Naive thymus-derived CD4-positive, alpha-beta T cell (primary cell): ENCODE measurements at places on chromosomes 2 and 18. TPM values are rescaled to one million over a fixed set of nuclear protein-coding genes. Genes with fewer than 3 reads are reported as not detected.

GPR45 gene
- total RNA-seq = not detected

- no peaks in the 10 kb centered on the region for H3K36me3 ChIP-seq
- DNase-seq = no peak
- H3K27me3 ChIP-seq = no peaks in the 10 kb centered on the region
- H3K4me3 ChIP-seq = no peak overlapping the region
- no peak overlapping the region for H3K27ac ChIP-seq
These were observed 166.4 kb upstream of the FANCL start for GRCh38 chr2:58407487-58407886.

GRCh38 chr2:152627351-152627957 lies 89.8 kb downstream of the PRPF40A start:
- no peak overlapping the region for H3K27ac ChIP-seq
- H3K4me3 ChIP-seq = no peak overlapping the region
- no peaks in the 10 kb centered on the region for H3K36me3 ChIP-seq
- no peaks in the 10 kb centered on the region for H3K27me3 ChIP-seq

GRCh38 chr2:119323459-119323858 lies 43.2 kb downstream of the C2orf76 start:
- DNase-seq = no peak
- no peaks in the 10 kb centered on the region for H3K4me1 ChIP-seq
- no peak overlapping the region for H3K27ac ChIP-seq
- no peaks in the 10 kb centered on the region for H3K36me3 ChIP-seq
- H3K4me3 ChIP-seq = no peak overlapping the region

DNA sequence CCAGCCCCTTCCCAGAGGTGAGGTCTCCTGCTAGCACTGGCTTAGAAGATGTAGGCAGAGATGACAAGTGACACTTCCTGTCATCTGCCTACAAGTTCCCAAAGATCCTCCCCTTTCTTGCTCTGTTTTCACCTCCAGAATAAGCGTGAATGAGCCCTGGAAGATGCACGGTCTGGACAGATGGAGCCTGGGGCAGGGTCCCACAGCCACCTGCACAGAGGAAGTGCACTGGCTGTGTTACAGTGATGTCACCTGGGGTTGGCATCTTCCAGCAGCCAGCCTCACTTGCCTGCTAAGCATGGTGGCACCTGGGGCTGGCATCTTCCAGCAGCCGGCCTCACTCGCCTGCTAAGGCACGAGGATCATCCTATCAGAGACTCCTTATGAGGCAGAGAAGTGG lies 32.3 kb downstream of the TMEM18 start:
- H3K4me3 ChIP-seq = no peak overlapping the region
- H3K36me3 ChIP-seq = no peaks in the 10 kb centered on the region
- no peaks in the 10 kb centered on the region for H3K4me1 ChIP-seq
- no peak overlapping the region for H3K27ac ChIP-seq
- no peaks in the 10 kb centered on the region for H3K27me3 ChIP-seq

DNA sequence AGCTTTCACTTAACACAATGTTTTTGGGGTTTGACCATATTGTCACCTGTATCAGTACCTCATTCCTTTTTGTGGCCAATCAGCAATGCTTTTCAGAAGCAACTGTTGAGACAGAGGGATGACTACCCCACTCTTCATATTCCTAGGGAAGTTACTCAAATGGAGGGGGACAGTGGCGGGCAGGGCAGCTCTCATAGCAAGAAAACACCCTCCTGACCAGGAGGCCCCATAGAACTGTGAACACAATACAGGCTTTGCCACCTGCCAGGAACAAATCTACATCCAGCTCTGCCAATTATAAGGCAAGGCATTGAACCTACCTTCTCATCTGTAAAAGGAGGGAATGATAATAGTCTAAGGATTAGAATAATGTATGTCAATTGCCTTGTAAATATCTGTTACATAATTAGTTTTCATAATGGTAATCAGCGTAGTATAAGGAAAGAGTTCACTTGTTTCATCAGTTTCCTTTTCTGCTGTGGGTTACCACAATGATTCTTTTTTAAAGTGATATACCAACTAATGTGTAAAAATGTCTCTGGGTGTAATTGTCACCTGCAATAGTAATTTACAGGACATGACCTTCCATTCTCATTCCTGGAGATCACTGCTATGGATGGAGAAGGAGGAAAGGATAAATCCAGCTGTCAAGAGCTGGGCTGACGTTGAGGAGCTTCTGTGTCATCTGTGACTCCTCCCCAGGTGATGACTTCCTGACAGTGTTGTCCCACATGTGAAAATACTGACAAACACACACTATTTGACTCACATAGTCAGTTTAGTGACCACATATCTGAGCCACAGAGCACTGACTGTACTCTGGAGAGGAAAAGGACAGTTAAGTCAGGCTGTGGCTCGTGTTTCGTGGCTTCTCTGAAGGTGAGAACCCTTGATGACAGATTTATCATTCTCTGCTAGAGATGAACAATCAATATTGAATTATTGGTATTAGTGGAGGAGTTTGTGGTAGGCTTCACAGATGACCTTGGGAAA lies 13.5 kb downstream of the ALPK2 start:
- no peaks in the 10 kb centered on the region for H3K27me3 ChIP-seq
- H3K36me3 ChIP-seq = no peaks in the 10 kb centered on the region
- peak overlapping the region; percentile 65 for H3K27ac ChIP-seq
- DNase-seq = peak; percentile 50
- H3K4me3 ChIP-seq = peak overlapping the region; percentile 11
- H3K4me1 ChIP-seq = peaks cover 23% of the 10 kb centered on the region
